ENCODE measurements at places on chromosomes 16 and 17.

GRCh38 chr16:15598648-15599190, 44.2 kb downstream of the MARF1 start:
- no peak for DNase-seq

GRCh38 chr17:22217135-22217534, 524.8 kb downstream of the KCNJ18 start:
- no peak for DNase-seq

GRCh38 chr16:77868052-77868451, 79.7 kb downstream of the VAT1L start:
- no peak for DNase-seq

DNA sequence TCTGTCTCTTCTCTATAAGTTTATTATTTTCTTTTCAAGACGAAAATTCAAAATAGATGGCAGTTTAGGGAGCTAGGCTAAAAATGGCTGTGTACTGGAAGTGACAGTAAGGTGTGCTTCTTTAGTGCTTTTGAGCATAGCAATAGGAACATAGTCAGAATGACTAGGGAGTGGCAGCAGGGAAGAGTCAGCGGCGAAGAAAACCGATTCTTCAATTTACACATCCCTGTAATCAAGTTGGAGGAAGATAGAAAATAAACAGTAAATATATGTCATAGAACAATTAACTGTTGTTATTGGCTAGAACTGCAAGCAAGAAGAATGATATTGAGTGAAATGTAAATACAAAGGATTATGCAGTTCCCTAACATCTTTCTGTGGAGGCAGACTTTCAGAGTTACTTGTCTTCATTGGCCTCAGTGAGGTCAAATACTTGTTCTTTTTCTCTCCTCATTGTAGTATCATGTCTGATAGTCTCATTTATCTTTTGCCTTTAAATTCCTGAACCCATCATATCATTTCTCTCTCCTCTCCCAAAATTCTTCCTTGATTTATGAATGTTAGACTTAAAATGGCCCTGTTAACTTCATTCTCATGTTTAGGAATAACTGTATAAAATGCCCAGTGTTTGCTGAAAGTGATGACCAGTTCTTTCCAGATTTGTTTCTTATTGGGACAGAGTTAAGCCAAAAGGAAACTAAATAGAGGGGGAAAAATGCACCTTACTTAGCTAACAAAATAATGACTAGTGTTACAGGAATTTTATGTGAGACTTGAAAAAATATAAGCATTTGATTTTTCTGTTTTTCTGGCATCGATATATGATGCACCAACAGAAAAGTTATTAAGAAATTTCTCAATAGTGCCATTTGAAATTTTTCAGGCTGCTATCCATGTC, 211.4 kb downstream of the BCAS3 start:
- no peak for DNase-seq

GRCh38 chr17:2929881-2930533, 133.4 kb downstream of the OR1D5 start:
- no peak for DNase-seq

DNA sequence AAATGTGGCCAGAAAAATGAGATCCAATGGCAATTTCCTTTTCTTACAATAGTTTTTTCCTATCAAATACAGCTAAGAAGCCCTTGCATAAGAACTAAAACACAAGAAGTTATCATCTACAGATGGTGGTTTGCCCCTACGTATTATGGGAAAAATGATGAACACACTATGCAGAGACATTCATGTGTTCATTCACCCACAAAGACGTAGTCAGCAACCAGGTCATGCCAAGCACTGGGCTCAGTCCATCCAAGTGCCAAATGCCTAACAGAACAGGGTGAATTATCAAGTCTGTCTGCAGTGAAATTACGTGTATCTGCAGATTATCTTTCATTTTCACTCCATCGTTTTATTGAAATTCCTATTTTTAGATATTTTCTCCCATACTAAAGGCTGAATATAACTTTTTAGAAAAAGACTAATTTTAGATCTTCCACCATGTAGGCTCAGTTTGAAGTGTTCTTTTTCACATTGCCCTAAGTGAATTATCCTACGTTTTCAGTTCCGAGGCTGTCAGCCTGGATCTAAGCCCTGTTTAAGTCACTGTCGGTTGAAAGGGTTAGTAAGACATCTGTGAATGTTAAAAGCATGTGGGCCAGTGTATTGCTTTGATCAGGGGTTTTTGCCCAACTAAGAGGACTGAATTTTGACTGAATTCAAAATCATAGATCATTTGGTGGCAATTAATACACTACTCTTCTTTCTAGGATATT, 78.1 kb upstream of the DHX40 start:
- DNase-seq: no peak

- no peak for DNase-seq
Measured at GRCh38 chr16:10565167-10565566, 15.2 kb downstream of the EMP2 start.

GRCh38 chr17:48326310-48326709, 103.7 kb downstream of the SKAP1 start:
- no peak for DNase-seq

- no peak for DNase-seq
Measured at GRCh38 chr17:68107373-68107772, 71.8 kb downstream of the KPNA2 start.

GRCh38 chr17:80791758-80792284, 199.8 kb upstream of the CHMP6 start:
- no peak for DNase-seq

DNA sequence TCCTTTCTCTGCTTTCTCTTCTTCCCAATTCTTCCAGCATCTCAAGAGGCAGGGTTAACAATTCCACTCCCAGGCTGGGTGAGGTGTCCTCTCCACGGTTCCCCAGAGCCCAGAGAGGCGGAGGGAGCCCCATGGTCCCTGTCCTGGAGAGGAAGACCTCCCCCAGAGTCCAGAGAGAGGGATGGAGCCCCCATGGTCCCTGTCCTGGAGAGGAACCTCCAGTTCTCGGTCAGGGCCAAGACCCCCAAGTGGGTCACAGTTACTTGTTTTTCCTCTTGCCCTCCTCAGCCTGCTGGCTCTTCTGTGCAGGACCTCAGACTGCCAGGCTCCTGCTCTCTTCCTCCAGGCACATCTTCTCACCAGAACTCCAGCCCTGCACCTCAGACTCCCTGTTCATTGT, 135.2 kb downstream of the RPTOR start:
- no peak for DNase-seq

DNA sequence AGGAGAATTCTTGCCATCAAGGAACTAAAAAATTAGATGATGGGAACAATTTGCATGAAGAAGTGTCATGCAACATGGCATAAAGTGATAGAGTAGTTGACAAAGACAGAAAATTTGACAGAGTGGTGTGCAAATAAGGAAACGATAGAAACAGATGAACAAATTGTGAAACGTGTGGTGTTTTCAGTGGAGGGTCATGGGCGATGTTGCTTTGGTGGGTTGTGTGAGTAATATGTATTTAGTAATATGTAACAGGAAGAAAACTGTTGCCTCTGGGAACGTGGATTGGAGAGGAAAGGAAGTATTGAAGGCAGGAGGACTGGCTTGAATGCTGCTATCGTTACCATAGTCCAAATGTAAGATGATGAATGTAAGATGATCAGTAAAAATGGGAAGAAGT, 3.6 kb downstream of the COX10 start:
- no peak for DNase-seq

GRCh38 chr16:75247249-75247648, 4.2 kb downstream of the BCAR1 start:
- no peak for DNase-seq

DNA sequence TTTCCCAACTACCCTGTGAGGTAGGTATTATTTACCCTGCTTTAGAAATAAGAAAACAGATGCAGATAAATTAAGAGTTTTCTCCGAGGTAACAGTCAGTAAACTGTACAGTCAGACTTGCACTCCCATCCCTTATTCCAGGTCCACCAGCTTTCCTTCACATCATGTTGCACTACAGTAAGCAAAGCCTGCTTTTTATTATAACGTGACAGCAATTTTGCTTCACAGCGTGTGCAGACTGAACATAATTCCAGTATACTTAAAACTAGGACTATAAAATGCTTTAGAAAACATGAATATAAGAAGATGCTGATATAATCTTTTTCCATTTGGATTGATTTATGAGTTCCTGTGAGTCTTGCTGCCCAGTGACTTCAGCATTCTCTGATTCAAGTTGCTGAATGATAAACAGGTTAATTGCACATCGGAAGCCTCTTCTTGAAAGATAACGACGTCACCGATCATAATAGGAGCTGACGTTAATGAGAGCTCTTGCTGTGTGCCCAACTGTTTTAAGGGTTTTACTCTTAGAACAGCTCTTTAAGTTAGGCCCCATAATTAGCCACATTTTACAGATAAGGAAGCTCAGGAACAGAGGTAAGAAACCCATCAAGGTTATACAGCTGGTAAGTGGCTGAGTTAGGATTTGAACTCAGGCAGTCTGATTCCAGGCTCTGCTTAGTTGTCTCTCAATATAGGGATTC, 1.4 kb downstream of the LIG3 start:
- DNase-seq: no peak

GRCh38 chr16:64964126-64964540, 157.7 kb downstream of the CDH11 start:
- DNase-seq: no peak

GRCh38 chr17:66355510-66355909, 53.1 kb downstream of the PRKCA start:
- DNase-seq: no peak

GRCh38 chr17:72617557-72617956, 474.9 kb downstream of the SLC39A11 start:
- no peak for DNase-seq

DNA sequence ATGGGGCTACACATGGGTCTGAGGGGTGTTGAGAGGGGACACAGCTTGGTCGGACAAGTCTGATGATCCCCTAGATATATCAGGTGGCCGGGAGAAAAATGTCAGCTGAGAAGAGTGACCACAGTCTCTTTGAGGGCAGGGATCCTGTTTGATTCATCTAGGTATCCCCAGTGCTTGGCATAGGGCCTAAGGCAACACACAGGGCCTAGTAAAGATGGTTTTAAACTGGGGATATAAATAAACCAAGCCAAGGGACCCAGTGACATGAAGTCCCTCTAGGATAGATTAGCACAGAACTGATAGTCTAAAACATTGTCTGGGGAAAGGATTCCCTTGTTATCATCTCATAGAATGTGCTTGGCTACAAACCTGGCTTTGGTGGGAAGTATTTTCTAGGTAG, 1.4 kb downstream of the ERCC4 start:
- DNase-seq: no peak

GRCh38 chr17:35773679-35774425, 13.2 kb downstream of the C17orf50 start:
- DNase-seq: no peak

GRCh38 chr17:70597774-70598173, 428.4 kb downstream of the KCNJ2 start:
- no peak for DNase-seq

DNA sequence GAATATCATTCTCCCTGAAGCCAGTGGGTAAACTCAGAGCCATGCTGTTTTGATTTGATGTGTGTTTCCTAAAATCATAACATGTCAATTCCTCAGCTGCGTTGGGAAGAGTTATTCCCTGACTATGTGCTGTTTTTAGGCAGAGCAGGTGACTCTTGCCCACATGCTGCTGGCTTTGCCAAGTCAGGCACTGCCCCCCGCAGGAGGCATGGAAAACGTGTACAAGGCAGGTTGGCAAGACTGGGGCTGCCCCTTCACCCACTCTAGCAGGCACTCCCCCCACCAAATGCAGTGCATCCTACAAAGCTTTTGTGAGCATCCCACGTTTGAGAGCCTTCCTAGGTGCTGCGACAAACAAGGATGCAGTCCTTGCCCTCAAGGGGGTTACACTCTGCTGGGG, 38.3 kb upstream of the NAT9 start:
- no peak for DNase-seq

GRCh38 chr16:80263181-80263823, 277.5 kb upstream of the DYNLRB2 start:
- DNase-seq: no peak

All from effector memory CD8-positive, alpha-beta T cell (primary cell).